ENCODE measurements at places on chromosomes 1 and 21.

- no peak for DNase-seq
Measured at GRCh38 chr1:14767075-14767474, 168.6 kb downstream of the KAZN start.

DNA sequence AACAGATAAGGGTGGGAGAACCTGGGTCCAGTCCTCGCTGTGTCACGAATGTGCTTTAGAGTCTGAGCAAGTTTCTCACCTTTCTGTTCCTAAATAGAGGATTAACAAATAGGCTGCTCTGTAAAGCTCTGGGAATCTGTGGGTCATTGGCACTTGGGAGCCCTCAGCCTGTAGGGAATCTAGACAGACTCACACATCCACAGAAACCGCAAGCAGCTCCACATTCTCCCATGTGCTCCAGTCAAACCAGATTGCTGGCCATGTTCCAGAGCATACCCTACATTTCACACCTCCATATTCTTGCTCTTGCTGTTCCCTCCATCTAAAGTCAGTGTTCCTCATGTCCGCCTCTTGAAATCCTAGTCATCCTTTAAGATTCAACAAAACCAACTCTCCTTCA is 7.8 kb upstream of the AHCYL1 start:
- no peak for DNase-seq

GRCh38 chr1:245859493-245860114 is 647.5 kb downstream of the SMYD3 start:
- DNase-seq, result no peak

GRCh38 chr1:20322081-20322824 is 31.6 kb downstream of the VWA5B1 start:
- peak; percentile 52 for DNase-seq

DNA sequence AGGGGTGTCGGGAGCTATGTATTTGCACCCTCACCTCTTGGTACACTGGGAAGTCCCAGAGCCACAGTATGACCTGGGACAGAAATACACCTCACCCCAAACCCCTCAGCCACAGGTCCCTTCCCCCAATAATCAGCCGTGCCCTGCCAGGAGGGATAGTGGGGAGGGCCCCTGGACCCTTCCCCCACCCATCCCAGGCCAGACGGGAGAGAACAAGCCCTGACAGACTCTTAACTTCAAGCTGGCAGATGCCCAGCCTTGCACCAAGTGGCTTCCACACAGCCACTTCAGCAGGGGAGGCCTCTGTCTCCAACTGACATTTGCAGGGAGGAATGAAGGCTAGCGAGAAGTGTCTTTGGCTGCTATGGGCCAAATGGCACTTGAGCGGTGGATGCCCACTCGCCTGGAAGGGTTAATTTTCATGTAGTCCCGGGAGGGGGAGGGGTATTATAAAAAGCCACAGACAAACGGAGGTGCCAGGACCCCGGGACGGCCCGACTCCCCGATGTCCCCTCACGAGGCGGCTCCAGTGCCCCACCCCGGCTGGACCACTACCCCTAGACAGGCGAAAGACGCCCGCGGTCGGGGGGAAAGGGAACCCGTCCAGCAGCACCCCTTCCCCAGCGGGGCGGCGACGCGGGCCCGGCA is 495 bp downstream of the SYNC start:
- DNase-seq, result no peak

- no peak for DNase-seq
Measured at GRCh38 chr1:151641229-151641628, 29.4 kb downstream of the SNX27 start.

GRCh38 chr1:33255347-33256220 is 708 bp upstream of the ZNF362 start:
- peak; percentile 78 for DNase-seq

DNA sequence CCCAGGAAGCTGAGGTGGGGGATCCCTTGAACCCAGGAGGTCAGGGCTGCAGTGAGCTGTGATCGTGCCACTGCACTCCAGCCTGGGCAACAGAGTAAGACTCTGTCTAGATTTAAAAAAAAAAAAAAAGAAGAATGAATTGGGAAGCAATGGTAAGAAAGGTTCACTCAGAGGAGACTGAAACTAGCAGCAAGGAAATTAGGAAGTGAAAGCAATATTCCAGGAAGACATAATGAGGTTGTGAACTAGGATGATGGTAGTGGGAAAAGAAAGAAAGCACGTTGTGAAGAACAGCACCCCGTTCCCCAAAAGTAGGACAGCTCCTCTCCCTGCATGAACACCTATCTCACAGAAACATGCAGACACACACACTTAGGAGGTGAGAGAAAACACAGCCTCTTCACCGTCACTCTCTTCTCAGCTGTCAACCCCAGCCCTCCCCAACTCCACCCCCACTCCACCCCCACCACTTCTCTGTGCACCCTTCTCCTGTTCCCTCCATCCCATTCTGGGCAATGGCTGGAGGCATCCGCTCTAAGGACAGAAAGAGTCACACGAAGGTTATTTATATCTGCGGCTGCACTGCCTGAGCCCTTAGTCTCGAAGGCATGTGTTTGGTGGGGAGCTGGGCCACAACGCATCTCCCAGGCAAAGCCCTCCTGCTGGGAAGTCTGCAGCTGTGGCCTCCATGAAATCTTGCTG is 101.8 kb upstream of the LPGAT1 start:
- no peak for DNase-seq

DNA sequence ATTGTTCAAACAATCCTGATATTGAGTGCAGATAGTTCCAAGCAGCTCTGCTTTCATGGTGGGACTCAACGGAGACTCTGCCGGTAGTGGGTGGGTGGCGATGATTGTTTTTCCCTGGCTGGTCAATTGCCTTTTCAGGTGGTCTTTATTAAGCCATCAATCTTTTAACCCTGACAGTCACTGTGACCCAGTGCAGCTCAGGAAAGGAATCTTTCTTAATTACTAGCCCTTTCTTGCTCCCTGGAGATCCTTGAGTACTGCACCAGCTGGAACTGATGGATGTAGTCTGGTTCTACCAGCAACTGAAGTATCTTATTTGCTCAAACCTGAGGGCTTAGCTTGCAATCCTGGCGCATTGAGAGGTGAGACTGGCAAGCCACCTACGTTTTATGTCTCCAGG is 196.4 kb downstream of the PLPP3 start:
- no peak for DNase-seq

- no peak for DNase-seq
Measured at GRCh38 chr21:38351176-38351959, 94.6 kb downstream of the KCNJ15 start.

DNA sequence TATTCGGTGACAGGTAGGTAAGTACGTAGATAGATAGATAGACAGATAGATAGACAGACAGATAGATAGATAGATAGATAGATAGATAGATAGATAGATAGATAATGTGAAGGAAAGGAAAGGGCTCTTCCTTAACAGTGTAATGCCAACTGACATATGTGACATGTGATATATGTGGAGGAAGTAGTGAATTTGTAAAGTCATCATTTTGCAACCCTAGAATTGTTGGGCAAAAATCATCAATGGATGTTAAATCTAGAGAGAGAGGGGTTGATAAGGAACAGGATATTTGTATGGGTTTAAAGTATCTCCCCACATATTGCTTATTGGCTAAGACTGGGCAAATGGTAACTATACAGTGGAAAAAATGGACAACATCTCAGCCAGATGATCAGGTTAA is 166.6 kb downstream of the ROR1 start:
- DNase-seq, result no peak

- peak; percentile 85 for DNase-seq
Measured at GRCh38 chr1:20184997-20185833, 681 bp upstream of the UBXN10 start.

DNA sequence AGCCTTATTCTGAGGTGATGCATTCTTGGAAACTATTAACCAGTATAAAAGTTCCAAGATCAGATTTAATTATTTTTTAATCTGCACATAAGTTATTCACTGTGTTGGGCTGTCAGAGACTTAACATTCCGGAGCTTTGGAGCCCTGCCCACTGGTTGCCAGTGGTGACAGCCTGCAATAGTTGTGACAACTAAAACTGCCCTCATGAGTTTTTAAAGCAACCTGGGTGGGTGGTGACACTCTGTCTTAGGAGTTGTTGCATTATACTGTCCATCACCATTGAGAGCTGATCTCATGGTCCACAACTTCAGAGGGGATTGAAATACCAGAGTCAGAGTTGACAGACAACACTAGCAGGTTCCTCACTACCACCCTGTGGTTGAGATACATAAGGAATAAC is 653.9 kb upstream of the USP24 start:
- DNase-seq, result no peak

GRCh38 chr21:25560891-25561290 is 46.4 kb downstream of the MRPL39 start:
- no peak for DNase-seq

- DNase-seq, result no peak
Measured at GRCh38 chr1:59486615-59487014, 189.7 kb downstream of the FGGY start.

GRCh38 chr1:25030674-25031589 is 100.9 kb upstream of the RUNX3 start:
- peak; percentile 91 for DNase-seq

- no peak for DNase-seq
Measured at GRCh38 chr1:178358456-178358855, 138.3 kb downstream of the CLEC20A start.

DNA sequence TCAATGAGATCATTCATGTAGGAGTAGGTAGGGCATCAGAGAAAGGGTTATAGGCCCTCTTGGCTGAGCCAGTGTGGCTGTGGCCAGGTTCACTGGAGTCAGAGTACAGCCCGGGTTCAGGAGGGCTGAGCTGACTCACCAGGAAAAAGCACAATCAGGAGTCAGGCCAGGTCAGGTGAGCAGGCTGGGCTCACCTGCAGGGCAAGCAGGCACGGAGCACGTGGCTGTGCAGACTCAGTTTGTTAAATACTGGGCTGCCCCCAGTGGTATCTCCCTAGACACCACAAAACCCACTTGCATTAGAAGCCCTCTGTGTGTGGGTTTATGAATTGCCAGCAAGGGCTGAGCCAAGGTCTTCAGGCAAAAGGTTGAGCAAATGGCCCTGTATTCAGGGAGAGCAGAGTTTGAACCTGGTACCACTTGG is 122.1 kb upstream of the SERBP1 start:
- DNase-seq, result no peak

DNA sequence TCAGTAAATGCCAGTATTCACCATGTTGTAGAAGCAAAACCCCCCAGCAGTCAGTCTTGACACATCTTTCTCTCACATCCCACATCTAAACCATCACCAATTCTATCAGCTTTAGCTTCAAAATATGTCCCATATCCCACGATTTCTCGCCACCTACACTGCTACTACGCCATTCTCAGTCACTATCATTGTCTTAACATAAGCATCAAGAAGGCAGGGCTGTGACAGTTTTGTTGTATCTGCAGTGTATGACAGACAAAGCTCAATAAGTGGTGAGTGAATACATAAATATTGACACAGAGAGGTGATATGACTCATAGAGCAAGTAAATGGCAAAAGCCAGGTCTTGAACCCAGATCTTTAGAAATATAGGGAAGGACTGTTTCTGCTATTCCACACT is 59.9 kb downstream of the JAK1 start:
- peak; percentile 59 for DNase-seq

- no peak for DNase-seq
Measured at GRCh38 chr1:248406721-248407692, 4.2 kb downstream of the OR2T1 start.

DNA sequence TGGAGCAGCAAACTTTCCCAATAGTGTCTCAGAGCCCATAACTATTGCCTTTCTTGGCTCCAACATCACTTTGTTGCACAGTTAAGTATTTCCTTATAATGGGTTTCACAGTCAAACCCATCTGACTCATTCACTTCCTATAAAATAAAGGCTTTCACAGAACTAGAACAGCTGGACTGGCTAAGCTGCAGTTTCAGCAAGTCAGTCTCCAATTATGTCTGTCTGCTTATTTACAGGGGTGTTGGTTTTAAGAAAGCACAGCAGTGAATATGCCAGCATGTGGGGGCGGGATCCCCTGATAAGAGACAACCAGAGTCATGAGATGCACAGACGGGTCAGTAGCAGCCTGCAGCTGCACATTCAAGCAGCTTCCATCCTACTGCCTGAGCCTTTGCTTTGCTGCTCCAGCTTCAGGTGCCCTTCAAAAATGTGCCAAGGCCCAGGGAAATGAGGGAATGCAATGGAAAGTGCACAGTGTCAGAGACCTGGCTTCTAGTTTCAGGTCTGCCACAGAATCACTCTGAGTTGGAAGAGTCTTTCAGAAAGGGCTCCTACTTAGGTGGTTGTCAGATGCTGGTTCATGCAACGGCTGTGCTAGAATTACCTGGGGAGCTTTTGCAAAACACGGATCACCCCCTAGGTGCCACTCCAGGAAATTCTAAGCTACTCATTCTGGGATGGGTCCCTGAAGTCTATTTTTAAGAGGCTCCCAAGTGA is 24.8 kb downstream of the RNF19B start:
- DNase-seq, result peak; percentile 65

GRCh38 chr1:24683713-24684162 is 40.6 kb downstream of the SRRM1 start:
- DNase-seq, result no peak

DNA sequence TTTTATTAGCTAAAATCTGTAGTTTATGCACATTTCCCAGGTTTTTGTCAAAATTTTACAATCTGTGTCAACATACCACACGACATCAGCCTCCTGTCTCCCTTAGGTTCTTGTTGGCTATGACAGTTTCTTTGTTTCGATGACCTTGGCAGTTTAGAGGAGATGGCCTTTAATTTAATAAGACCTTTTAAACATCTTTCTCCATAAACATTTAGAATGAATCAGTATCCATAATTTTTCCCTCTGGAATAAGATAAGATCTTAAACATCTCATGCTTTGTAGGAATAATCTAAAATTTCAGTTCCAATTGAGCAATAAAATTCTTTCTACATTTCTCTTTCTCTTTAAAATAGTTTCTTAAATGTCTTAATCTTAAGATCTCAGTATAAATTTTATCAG is 28.7 kb upstream of the DYRK1A start:
- no peak for DNase-seq
